ENCODE measurements at places on chromosomes 2 and 18. TPM values are rescaled to one million over a fixed set of nuclear protein-coding genes. Genes with fewer than 3 reads are reported as not detected.

The IL1RL1 gene
- total RNA-seq: 6.3 TPM

The CRYGC gene
- not detected for total RNA-seq

The EIF2B4 gene
- total RNA-seq: 19.8 TPM

The TMEM163 gene
- total RNA-seq: not detected

The LOXHD1 gene
- not detected for total RNA-seq

The KCNG2 gene
- total RNA-seq: 2.3 TPM

The CLHC1 gene
- 7.1 TPM for total RNA-seq

The GPAT2 gene
- 1.7 TPM for total RNA-seq

The HSBP1L1 gene
- total RNA-seq: 14.9 TPM

- no peak for DNase-seq
Measured at GRCh38 chr2:43469094-43469493, 126.7 kb downstream of the THADA start.

DNA sequence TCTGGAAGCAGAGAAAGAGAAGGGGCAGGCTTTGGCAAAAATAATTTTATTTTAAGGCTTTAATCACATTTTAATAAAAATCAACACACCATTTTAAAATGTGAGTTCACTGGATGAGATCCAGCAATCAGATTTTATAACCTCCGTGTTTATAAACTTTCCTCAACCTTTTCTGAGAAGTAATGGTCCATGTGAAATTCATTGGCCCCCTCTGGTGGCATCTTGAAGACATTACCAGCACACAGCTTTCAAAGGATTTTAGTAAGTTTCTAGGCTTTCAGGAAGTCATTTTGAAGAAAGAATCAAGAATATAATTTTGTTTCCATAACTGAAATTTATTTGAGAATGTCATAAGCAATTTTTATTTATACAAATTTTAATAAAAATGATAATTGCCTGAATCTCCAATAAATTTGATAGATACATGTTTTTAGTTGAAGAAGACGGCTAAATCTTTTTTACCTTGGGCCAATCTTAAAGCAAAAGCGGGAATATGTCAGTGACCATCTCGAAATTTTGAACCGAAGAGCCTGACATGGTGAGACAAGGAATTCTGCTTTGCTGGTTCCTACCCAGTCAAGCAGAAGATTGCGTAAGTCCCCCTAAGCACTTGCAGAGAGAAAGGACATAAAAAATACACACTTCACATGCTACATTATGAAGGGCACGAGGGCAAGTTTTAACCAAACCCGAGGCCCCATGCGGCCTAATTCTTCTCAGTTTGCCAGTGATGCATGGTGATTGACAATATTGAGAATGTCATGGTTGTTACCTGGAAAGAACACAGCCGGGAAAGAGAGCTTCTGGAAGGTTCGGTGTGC lies 128.4 kb upstream of the CBLN2 start:
- no peak for DNase-seq

GRCh38 chr2:136327162-136327852 lies 209.4 kb upstream of the CXCR4 start:
- DNase-seq: peak; percentile 84

GRCh38 chr2:233350708-233351107 lies 3.6 kb upstream of the DGKD start:
- DNase-seq: peak; percentile 68

DNA sequence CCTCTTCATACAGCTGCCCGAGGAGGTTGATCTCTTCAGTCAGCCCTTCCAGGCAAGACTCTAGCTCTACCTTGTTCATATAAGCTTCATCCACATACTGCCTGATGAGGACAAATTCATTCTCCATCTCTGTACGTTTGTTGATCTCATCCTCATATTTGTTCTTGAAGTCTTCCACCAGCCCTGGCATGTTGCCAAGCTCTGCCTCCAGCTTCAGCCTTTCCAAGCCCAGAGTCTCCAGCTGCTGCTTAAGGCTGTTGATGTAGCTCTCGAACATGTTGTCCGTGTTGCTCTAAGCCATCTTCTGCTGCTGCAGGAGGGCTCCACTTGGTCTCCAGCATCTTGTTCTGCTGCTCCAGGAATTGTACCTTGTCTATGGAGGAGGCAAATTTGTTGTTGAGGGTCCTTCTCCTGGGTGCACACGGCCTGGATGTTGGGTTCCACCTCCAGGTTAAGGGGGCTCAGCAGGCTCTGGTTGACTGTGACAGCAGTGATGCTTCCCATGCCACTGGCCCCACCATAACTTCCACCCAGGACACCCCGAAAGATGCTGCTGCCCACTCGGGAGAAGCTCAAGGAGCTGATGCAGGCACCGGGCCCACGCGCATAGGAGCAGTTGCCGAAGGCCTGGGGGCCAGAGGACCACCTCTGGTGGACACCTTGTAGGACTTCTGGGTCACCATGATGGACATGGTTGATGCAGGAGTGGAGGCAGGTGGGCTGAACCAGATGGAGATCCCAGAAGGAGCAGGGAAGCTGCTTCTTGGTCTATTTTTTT lies 30.3 kb downstream of the ICA1L start:
- DNase-seq: no peak
